ENCODE measurements at places on chromosomes 7 and 10.
A peak's percentile ranks its signal among the peaks of the same experiment; 100 is the strongest.

GRCh38 chr10:4763960-4764428, 62.0 kb upstream of the AKR1E2 start:
- DNase-seq, result no peak

DNA sequence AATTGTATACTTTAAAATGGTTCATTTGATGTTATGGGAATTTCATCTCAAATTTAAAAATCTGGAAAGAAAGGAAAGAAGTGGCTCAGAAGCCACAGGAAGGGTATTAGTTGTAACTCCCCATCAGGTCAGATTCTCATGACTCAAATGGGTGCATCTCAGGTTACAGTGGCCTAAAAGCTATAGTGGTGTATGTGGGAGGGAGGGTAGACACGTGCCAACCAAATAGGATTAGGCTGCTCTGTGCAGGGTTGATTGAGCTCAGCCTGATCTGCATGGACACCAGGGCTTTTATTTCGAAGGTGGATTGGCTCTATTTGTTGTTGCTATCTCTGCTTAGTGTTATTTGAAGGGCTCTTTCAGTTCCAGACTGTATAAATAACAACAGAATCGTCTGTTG, 121.5 kb upstream of the PRR15 start:
- no peak for DNase-seq

DNA sequence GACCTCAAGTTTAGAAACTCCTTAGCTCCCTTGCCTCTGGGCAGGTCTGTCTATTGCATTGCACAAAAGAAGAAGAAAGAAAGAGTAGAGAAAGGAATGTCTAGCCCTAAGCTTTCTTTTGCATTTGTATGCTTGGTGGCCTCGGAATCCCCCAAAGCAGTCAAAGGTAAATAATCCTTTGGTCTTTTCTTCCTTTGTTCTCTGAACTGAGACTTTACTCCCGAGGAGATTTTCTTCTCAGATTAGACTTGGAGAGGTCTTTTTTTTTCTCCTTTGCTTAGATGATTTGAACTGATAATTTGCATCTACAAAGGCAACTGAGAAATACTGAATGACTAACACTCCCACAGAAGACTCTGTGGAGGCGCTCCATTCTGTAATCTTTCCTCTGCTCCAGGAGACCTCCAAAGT, 93.2 kb downstream of the AKR1D1 start:
- DNase-seq, result no peak

DNA sequence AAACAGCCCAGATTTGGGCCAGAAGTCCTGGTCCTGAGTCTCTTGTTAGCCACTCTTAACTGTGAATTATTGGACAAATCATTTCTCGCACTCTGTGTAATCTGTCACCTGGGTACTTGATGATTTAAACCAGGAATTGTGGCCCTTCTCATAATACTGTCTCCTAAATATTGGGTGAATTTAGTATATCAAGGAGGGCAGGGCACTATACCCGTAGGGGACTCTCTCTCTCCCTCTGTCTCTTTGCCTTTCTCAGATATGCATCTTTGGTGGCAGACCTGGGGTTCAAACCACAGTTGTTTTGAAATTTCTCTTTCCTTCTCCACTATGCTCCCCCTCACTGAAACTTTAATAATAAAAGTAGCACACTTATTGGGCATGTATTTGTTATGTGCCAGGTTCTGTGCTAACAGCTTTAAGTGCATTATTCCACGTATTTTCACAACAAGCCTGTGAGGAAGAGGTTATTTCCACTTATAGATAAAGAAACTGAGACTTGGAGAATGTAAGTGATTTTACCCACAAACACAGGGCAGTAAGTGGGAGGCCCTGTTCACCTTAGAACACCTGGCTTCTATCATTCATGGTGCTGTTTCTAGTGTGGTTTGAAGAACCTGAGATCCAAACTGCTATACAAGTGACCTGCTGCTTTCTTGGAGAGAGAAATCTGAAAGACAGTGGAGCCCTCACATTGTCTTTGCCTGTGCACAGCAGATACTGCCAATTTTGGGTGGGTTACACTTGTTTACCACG, 11.8 kb downstream of the FAS start:
- peak; percentile 39 for DNase-seq

DNA sequence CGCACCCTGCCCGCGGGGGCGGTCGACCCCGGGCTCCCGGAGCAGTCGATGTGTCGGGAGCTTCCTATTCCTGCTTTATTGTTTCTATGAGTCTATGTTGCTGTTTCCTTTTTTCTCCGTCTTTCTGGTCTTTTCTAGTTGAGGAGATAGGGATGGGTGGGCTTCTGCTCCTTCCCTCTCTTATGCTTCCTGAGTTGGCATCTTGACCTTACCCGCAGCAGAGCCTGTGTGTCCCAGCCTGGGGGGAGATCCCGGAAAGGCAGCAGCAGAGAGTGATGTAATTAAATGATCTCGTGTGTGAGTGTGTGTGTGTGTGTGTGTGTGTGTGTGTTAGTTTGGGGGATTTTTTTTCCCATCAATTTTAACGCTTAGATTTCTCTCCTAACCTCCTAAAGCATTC, 486 bp upstream of the SORCS1 start:
- DNase-seq, result no peak

- no peak for DNase-seq
These were observed 3.3 kb downstream of the GRID1 start for GRCh38 chr10:86363184-86363832.

- DNase-seq, result no peak
These were observed 352.5 kb downstream of the FGFR2 start for GRCh38 chr10:121245754-121246153.

DNA sequence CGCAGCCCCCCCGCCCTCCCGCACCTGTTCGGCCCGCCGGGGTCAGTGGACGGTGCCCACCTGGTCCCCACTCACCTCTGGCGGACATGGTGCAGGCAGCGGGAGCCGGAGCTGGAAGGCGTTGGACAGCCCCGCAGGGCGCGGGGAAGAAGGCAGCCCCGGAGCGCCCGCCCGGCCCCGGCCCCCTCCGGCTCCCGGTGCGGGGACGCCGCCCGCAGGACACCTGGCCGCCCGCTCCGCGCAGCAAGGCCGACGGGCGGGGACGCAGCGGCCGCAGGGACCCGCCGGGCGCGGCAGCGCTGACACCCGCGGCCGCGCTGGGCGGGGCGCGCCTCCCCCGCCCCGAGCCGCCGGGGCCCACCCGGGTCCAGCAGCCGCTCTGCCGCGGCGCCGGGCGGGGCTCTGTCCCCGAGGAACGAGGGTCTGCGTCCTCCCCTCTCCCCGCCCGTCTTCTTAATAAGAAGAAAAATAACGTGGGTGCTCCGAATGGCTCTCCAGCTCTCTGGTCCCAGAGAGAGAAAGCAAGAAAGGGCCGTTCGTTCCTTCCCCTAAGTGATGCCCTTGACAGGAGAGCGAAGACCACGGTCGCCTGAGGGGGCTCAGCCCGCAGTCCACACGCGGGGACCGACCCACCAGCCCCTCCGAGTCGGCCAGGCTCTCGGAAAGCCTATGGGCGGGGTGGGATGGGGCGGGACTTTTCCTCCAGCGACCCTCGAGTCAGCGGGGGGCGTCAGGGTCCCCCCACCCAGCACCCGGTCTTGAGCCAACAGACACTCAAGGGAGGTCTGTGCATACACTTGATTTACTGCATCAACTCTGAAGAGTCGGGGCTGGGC, 53.4 kb upstream of the FHIP2A start:
- no peak for DNase-seq

GRCh38 chr10:71187600-71187999, 24.8 kb upstream of the UNC5B start:
- no peak for DNase-seq

DNA sequence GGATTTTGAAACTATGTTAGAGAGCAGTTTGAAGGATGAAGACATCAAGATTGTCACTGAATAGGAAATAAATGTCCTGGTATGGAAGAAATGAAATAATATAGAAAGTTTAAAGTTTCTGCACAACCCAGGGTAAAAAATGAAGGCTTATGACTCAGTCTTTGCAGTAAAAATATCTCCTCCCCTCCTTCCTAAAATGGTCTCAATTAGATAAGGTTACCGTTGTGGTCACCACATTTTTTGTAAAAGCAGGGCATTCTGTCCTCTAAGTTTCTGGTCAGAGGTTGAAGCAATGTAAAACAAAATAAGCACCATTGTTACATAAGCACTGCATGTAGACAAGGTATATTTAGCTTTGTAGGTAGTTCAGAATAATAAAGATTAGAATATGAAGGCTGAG, 403.5 kb downstream of the SUGCT start:
- DNase-seq, result no peak

DNA sequence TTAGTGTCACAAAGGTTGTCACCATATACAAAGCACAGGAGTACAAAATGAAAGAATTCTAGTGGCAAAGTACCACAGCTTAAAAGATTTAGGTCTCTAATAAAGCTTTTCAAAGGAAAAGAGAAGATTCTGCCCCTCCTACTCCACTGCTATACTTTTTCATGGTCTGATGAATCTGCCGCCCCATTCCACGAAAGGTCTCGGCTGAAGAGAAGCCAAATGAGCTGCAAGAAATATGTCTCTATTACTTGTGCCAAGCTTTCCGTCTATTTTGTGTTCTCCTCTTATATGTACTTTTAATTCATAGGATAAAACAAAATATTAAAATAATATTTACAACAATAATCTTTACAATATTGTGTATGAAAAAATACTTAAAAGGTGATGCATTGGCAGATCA, 222.6 kb downstream of the ANK3 start:
- DNase-seq, result no peak

DNA sequence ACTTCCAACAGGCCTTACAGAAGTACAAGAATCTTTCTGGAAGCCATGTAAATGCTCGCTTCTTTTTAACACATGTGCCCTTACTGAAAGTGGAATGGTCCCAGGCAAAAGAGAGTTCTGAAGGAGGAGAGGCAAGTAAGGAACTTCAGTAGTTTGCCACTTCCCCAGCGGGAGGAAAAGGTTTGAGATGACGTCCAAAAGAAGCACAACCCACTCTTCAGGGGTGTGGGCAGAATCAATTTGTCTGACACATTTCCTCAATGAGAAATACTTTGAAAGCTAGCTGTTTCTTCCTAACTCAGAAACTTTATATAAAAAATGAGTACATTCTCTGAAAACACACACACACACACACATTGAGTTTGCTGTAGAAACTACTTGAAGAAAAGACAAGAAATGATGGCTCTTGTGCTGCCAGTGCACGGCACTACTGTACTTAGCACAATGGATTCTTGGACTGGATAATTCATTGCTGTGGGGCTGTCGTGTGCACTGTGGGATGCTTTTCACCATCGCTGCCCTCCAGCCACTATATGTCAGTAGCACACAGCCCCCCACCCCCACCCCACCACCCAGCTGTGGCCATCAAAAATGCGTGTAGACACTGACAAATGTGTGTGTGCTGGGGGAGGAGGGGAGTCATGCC, 183.0 kb downstream of the SRPK2 start:
- DNase-seq, result peak; percentile 30
